ENCODE measurements at places on chromosomes 1 and 21. TPM values are rescaled to one million over a fixed set of nuclear protein-coding genes. Genes with fewer than 3 reads are reported as not detected.

TMEM61 gene
- total RNA-seq, result not detected

ARHGEF16 gene
- 2.6 TPM for total RNA-seq

CD101 gene
- not detected for total RNA-seq

WNT2B gene
- total RNA-seq, result 0.23 TPM

TEDDM1 gene
- not detected for total RNA-seq

EFNA3 gene
- 9.1 TPM for total RNA-seq

E2F2 gene
- total RNA-seq, result 10.7 TPM

DIRAS3 gene
- total RNA-seq, result not detected

FCRL2 gene
- total RNA-seq, result not detected

COL24A1 gene
- total RNA-seq, result not detected

SGIP1 gene
- 26.8 TPM for total RNA-seq

- no peak for DNase-seq
Measured at GRCh38 chr21:21864321-21864840, 866.2 kb downstream of the NCAM2 start.

- no peak for DNase-seq
Measured at GRCh38 chr1:219085988-219086387, 87.7 kb upstream of the LYPLAL1 start.

- peak; percentile 52 for DNase-seq
Measured at GRCh38 chr1:159879977-159880376, 17.5 kb upstream of the VSIG8 start.

- no peak for DNase-seq
Measured at GRCh38 chr1:23083714-23084480, 64.6 kb downstream of the KDM1A start.

DNA sequence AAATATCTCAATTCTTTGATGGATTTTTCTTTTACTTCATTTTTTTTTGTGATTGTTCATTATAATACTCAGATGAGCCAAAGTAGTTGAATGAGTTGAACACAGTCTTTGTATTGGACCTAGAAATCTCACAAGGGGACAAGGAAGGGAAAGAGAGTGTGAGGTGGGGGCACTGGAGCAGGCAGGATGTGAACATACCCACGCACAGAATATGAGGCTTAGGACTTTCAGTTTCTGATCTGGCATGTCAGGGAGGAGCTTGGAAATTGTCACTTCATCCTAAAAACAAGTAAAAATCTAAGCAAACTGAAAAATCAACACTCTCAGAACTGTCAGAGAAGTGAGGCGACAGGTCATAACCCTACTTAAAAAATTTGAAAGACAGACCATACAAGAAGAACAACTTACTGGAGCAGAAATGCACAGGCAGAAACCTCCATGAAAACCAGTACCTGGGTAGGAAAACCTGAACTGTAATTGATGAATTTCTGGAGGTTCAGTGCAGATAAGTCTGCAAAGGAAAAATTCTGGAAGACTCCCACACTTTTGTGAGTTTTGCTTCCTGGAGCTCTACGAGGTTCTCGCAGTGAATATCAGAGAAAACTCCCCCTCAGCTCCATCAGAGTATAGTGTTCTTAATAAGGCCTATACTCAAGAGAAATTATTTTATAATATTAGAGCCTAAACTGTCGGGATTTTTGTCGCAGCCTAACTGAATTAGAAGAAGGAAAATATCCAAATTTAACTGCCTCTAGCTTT is 3.6 kb upstream of the PTGS2 start:
- no peak for DNase-seq

DNA sequence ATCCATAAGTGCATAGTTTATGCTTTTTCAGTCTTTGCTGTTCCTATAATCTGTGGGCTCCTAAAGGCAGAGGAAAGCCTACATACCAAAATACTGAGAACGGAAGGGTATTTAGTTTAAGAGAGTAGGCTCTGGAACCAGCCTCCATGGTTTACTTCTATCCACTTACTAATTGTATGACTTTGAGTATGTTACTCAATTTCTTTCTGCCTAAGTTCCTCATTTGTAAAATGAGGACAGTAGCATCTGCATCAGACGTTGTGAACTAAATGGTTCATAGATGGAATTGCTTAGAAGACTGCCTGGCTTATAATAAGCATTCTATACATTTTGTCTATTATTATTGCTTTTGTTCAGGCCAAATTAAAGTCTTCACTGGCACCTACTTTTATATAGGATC is 111.0 kb downstream of the NTNG1 start:
- DNase-seq, result no peak

GRCh38 chr1:40014812-40015594 is 25.5 kb upstream of the CAP1 start:
- DNase-seq, result peak; percentile 28

DNA sequence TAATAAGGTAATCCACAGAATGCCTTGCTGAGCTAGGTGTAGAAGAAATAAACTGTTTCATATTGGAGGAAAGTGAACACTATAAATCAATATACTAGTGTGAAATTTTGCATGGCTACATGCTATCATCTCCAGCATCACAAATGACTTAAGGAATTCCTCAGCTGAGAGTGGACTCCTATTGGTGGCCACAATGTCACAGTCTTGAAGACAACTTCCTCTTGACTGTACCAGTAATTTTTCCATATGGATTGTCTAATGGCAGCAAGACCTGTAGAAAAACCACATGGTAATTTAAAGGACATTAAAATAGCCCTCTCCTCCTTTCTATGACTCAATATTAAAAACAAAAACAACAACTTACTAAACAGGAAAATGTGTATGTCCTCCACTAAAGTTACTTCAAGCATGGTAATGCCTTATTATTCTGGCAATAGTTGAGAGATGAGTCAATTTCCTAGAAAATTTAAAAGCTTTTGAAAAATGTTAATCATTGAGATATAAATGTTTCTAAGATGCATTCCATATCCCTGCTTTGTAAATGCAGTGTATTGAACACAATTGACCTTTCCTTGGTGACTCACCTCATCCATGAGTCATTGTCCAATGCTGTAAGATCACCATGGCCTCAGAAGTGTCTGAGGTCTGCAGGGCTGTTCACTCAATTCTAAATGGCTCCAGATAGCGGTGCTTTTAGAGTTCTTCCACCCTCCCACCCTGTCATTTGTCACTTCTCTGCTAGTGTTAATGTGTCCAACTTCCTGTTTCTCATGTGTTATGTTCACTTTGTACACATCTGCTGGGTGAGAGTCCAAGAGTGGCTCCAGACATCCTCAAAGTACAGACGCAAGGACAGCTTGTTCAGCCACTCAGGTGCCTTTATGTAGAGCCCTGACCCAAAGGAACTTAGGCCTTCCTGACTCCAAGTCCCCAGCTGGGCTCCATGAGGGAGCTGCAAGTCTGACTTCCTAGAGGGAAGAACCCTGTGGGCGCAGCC is 32.8 kb upstream of the DNASE2B start:
- DNase-seq, result peak; percentile 84

GRCh38 chr21:29682800-29683199 is 257.0 kb downstream of the GRIK1 start:
- DNase-seq, result no peak

DNA sequence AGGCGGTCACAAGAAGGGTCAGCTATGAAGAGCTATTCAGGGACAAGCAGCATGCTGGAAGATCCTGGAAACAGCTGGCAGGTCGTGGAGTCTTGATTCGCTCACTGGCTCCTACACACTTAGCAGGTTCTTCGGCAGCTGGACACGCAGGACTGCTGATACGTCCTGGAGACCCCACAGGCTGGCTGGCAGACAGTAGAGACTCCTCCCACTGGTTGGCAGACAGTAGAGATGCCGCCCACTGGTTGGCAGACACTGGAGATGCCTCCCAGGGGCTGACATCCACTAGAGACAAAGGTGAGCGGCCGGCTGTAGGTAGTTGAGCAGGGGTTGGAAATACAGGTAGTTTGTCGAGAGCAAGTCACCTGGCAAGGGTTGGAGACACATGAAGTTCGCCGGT is 466 bp downstream of the KRTAP11-1 start:
- no peak for DNase-seq

DNA sequence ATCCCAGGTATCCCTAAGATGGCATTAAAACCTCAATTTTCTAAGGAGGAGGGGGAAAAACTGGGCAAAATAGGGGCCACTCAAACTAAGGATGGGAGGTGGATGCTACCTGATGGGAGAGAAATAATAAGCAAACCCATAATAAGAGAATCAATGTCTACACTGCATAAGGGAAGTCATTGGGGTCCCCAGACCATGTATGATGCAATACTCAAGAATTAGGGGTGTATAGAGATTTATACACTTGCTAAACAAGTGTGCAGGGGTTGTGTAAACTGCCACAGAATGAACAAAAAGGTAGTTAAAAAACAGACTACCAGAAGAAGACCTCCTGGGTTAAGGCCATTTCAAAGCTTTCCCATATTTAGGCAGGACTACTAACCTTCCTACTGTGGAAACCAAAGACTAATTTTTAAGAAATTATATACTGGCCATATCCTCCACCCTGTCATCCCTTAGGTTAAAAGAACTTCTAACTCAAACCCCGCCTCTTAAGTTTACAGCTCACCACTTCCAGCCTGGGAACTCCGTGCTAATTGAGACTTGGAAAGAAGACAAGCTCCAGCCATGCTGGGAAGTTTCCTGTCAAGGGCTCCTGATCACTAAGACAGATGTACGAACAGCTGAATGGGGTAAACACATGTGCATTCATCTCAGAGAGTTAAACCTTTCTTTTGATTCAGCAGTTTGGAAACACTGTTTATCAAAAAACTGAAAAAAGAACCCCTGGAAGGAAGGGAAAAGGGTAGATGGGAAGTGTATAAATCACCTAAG is 64.4 kb upstream of the TLR5 start:
- DNase-seq, result no peak

DNA sequence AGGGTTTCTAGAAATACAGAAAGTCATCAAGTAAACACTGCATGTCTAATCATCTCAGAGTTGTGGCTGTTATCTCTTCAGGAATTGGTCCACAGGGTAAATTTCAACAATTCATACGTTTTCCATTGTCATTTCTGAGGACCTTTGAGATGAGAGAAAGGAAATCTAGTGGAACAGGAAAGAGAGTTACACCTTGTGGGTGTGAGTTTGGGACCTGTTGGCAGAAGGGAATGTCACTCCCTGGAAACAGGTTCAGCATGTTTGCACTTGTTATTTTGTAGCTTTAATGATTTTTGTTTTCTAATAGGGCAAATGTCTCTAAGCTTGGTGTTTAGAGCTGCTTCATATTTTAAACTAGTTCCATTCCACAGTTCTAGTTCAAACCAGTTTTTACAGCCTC is 5.6 kb downstream of the TMEM167B start:
- no peak for DNase-seq

DNA sequence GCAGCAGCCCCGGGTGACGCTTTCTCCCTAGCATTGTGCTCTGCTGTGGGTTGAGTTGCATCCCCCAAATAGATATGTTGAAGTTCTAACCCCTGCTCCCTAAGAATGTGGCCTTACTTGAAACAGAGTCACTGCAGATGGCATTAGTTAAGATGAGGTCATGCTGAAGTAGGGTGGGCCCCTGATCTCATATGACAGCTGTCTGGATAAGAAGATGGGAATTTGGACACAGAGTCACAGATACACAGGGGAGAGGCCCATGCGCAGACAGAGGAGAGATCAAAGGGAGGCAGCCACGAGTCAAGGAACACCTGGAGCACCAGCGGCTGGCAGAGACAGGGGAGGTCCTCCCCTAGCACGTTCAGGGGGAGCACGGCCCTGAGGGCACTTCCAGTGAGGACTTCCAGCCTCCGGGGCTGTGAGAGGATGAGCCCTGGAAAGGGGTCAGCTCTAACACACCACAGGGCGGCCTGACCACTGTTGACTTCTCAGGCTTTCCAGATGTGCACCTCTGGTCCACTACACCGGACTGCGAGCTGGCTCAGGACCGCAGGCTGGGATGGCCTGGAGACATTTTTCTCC is 46.4 kb downstream of the ABCG1 start:
- no peak for DNase-seq

DNA sequence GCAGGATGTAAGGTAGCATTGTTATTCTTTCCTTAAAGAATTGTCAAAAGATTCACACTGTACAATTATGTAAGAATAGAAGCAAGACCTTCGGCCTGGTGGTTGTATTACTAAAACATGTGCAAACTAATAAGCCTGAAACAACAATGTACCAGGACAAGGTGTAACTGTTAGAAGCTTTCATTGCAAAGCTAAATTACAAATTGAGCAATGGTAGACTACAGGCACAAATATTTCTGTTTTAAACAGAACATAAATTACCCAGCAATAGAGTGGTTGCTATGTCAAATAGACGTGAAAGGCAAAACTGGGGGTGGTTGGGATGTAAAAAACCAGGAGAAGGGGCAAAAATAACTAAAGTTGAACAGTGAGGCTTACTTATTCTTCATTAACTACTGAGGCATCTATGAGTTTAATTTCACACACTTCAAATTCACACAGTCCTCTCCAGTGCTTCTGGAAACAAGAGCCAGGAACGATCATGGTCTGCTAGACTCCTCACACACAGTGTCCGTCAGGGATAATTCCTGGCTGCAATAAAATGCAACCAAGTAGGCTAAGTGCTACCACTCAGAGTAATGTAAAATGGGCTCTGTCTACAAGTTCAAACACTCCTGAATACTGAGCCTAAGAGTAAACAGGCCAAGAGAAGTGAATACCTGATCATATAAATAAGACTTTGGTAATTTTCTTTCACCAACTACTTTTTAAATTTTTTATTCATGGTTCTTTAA is 39.3 kb upstream of the C1orf198 start:
- no peak for DNase-seq

DNA sequence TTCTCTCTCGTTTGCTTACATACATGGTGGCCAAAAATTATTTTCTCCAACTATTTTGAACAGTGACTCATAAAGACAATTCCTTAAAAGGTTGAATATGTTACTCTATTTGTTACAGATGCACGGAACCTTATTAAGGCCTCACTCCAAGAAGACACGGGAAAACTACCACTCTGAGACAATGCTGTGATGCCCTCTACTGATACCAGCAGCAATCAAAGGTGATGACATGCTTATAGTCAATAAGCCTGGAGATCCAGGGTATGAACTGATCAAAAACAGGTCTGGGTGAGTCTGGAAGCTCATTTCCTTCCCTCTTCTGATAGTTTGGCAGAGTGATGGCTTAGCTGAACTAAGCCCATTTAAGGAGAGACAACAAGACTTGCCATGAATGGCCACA is 563.0 kb downstream of the LRRIQ3 start:
- no peak for DNase-seq

DNA sequence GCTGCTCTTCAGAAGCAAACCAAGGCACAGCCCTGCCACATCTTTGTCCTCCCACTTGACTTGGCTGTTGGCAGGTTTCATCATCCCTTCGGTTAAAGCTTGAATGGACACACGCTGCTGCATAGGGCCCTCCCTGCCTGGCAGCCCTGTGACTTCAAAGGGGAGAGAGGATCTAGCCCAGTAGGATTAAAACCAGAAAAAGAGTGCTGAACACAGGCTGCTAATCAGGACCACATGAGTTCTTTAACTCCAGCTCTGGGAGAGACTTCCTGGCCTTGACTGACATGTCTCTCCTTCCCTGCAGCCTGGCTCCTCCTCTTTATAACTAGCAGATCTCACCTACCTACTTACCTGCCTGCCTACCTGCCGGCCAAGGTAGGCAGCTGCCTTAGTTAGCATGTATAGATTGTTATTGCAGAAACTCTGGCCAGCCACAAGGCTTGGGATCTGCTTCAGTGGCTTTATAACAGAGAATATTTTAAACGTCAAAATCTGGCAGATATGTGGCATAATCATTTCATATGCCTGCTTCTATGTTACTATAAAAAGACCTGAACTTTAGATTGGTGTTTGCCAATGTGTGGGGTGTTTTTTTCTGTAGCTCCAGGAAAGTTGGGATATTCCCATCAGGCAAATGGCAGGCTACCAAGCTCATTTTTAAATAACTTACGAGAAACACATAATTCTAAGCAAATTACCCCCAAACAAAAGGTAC is 49.4 kb downstream of the ERG start:
- no peak for DNase-seq

GRCh38 chr1:3468236-3469103 is 14.0 kb downstream of the ARHGEF16 start:
- DNase-seq, result no peak

Data from Caki2 (cell line).